ENCODE measurements at places on chromosomes 7 and 10.
A peak's percentile ranks its signal among the peaks of the same experiment; 100 is the strongest.

DNA sequence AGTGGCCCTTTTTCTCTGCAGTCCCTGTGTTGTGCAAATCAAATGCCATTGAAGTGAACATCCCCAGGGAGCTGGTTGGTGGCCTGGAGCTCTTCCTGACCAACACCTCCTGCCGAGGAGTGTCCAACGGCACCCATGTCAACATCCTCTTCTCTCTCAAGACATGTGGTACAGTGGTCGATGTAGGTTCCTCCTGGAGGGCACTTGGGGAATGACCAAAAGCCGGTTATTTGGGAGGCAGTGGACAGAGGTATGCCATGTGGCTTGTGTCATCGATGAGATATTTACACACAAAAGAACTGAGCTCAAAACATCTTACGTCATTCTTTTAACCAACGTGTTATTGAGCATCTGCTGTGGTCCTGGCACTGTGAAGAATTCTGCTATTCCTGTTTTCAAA is 19.7 kb downstream of the OIT3 start:
- no peak for DNase-seq

- DNase-seq: no peak
Observed at GRCh38 chr10:77146712-77147336, 490.8 kb downstream of the KCNMA1 start.

DNA sequence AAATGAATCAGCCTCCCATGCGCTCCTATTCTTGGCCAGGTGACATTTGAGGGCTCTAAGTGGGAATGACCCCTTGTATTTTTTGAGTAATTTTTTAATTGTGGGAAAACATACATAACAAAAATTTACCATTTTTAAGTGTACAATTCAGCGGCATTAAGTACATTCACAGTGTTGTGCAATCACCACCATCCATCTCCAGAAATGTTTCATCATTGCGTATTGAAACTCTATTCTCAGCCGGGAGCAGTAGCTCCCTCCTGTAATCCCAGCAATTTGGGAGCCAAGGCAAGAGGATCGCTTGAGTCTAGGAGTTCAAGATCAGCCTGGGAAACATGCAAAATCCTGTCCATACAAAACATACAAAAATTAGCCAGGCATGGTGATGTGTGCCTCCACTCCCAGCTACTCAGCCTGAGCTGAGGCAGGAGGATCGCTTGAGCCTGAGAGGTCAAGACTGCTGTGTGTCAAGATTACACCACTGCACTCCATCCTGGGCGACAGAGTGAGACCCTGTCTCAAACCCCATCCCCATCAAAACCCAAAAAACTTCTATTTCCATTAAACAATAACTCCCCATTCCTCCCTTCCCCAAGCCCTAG is 2.5 kb downstream of the ANTXRL start:
- DNase-seq: no peak

GRCh38 chr7:96899108-96899507 is 106.2 kb upstream of the DLX6 start:
- DNase-seq: no peak

GRCh38 chr10:96043033-96043892 is at the start of gene CCNJ:
Gene CCNJ (plus strand): TSS chr10:96043583. CDS start chr10:96044394, 811 bp downstream.
- DNase-seq: peak; percentile 85

GRCh38 chr7:7051206-7051877 is 131.0 kb upstream of the C1GALT1 start:
- DNase-seq: no peak

DNA sequence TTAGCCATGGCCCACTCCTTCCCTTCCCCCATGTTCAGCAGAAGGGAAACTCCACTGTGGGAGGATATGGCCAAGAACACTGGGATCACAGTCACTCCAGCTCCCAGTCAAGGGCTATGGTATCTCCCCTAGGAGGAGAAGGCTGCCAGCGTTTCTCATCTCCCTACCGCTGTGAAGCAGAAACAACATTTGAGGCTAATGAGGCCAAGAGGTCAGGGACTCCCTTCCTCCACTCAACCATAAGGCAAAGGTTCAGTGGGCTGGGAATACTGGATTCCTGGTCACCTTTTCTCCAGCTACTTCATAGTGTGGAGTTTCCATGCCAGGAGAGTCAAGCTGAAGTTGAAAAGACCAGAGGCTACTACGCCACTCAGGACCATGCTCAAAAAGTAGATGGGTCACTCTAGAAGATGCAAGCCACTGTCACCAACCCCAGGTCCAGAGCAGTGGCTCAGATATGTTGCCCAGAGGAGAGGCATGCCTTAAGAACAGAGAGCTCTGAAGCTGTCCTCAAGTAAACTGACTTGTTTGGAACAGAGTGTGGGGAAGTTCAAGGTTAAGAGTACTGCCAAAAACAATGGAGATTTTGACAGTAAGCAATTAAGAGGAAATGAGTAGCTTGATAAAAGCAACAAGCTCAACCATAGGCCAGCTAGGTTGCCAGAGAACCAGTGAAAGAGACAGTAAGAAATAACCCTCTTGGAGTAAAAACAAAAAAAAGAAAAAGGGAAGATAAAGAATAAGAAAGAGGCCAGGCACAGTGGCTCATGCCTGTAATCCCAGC is 3.8 kb upstream of the TMEM140 start:
- DNase-seq: no peak

GRCh38 chr7:142334806-142335205 is 76.9 kb upstream of the PRSS58 start:
- DNase-seq: no peak

GRCh38 chr10:33157103-33157502 is 177.4 kb downstream of the NRP1 start:
- no peak for DNase-seq

DNA sequence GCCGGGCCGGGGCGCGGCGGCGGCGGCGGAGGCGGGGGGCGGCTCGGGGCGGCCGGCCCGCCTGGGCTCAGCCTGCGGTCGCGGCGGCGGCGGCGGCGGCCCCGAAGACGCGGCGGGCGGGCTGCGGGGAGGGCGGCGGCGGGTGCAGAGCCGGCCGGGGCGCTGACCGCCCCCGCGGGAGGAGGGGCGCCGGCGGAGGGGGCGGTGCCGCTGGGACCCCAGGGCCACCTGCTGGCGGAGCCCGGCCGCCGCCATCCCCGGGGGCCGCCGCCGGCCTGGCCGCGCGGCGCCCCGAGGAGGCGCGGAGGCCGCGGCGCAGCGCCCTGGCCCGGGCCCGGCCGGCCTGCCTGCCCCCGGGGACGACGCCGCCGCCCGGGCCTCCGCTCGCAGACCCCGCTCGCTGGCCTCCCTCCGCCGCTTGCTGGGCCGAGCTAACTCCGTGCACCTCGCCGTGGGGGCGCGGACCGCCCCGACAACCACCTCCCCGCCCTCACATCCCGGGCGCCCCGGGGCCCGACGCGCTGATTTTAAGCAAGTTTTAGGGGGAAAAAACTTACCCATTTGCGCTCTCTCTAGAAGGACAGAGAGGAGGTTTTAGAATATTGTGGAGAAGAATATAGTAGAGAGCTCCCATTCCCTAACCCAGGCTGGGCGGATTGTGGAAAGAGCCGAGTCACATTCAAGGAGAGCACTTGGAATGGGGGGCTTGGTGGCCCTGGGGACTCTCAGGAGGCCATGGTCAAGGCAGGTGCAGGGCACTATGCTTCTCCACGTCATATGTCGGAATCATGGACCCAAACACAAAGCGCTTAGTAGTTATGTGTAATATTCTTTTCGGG is at the start of gene BEND7:
BEND7 (minus strand) TSS at position 140 of the 839 bp plus-strand sequence. CDS start 481 bp downstream, outside the sequence.
- peak; percentile 19 for DNase-seq

DNA sequence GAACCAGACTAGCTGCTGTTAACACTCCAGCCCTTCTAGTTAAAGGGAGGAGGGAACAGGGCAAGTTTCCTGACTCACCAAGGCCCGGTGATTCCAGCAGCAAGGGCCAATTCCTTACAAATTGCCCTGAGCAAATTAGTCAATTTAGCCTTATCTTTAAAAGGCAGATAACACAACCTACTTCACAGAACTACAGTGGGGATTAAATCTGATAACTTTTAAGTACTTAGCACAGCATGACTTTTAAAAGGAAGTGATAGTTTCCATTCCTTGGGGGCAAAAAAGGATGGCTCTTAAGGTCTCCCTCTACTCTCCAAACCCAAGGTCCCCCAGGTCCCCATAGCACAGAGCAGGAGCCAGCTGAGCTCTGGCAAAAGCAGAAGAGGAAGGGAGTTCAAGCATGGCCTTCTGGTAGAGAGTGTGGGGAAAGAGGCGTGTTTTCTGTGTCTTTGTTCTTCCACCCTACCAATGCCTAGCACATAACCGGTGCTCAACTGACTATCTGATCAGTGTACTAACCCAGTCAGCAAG is 4.0 kb downstream of the CDCA7L start:
- DNase-seq: no peak

GRCh38 chr7:91875851-91876250 is 4.7 kb downstream of the MTERF1 start:
- DNase-seq: no peak

- no peak for DNase-seq
Observed at GRCh38 chr7:55100544-55101327, 81.9 kb downstream of the EGFR start.

DNA sequence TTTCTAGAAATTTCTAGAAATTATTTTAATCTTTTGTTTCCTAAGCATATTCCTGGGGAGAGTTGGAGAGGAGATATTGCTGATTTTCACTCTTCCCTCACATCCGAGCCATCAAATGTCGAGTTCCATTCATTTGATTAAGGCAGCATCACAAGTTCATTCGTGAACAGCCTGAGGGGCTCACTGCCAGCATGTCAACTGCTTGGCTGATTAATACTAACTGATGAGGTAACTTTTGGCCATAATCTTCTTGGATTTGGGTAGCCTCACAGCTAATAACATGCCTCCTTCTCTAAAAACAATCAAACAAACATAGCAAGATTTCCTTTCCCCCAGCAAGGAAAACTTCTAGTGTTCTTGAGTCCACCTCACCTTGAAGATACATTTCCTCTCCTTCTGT is 87.1 kb upstream of the AFAP1L2 start:
- no peak for DNase-seq

DNA sequence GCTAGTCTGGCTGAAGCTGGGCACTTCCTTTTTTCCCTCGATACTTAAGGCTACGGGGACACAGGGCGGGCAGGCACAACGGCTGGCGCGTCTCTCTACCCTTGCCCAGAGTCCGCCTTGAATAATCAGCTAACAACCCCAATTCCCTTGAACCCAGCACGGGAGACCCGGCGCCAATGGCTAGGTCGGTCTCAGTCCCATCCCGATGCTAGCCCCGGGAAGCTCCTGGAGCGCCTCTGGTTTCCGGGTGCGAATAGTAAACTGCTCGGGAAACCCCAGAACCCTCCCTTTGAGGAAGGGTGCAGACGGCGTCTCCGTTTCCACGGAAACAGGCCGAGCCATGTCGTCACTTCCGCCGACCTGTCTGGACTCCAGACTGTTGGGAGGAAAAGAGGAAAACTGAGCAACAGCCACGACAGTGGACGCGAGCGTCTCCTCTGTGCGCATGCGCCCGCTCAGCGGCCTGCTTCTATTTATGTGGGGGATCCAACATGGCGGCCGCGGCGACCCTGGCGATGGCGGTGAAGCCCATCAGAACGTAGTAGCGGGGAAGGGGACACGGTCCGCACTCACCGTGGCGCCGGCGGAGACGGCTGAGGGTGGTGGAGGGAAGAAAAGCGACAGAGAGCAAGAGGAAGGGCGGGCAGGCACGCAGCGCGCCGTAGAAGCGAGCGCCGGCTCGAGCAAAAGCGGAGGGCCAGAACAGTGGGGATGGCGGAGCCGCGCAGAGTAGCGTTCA is at the start of gene UBN2:
UBN2 (plus strand) TSS at position 464 of the 739 bp plus-strand sequence; CDS start at position 712, 248 bp downstream.
- DNase-seq: peak; percentile 78

GRCh38 chr10:130074639-130075038 is 36.0 kb downstream of the C10orf143 start:
- no peak for DNase-seq

DNA sequence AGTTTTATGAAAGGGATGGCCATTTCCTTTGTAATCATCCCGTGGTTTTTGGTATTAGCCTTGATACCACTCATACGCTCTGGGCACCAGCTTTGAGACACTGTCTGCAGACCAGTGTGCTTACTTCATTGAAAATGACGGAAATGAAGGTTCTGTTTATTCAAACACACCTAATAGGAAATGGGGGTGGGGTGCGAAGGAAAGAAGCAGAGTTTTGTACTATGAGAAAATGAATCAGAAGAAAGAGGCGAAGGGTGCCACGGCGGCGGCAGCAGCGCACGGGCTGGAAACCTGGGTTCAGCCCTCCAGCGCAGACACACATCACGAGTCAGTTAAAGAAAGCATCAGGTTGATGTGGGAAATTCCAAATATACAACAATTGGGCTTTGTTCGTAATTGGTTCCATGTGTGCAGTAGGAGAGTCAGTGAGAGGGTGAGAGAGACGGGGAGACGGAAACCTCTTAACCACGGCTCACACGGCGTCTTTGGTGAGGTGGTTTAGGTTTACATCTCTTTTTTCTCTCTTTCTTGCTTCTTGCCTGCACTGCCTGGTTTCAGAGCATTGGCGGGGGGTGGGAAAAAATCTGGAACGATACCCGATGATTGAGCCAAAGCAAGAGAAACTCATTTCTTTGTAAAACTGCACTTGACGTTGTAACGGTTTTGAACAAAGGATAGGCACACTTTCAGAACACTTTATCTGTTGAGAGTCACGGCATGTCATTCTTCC is 321.2 kb downstream of the FRMD4A start:
- no peak for DNase-seq

DNA sequence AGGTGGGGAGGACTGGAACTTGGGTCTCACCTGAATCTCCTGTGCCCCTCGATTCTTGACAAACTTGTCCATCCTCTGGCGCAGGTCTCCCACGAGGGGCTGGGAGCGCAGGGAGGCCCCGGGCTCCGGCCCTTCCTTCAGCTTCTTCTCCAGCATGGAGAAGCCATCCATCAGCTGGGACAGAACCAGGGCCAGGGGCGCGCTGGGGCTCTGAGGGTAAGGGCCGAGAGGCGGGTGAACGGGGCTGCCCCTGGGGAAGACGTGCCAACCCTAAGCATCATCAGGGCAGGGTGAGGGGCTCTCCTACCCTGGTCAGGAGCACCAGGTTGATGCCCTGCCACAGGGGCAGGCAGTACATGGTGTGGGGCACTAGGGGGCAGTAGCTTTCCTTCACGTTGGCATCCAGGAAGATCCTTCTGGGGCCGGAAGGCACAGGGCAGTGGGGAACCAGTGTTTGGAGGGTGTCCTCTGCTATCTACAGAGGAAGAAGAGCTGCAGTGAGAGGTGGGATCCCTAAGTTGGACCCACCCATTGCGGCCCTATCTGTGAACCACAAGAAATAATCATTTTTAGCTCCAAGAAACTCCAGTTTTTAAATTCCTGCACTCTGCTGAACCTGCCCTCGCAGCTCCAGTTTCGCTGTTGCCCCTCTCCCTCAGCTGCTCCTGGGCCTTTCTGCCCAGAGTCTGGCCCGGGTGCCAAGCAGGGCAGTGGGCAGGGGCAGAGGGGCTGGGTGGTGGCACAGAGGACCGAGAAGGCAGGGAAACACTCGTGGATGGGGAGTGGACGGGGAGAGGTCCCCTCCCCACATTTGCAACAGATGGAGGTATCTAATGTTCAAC is 10.8 kb upstream of the PYROXD2 start:
- peak; percentile 61 for DNase-seq

- DNase-seq: no peak
Observed at GRCh38 chr10:82692458-82692857, 817.5 kb downstream of the NRG3 start.

DNA sequence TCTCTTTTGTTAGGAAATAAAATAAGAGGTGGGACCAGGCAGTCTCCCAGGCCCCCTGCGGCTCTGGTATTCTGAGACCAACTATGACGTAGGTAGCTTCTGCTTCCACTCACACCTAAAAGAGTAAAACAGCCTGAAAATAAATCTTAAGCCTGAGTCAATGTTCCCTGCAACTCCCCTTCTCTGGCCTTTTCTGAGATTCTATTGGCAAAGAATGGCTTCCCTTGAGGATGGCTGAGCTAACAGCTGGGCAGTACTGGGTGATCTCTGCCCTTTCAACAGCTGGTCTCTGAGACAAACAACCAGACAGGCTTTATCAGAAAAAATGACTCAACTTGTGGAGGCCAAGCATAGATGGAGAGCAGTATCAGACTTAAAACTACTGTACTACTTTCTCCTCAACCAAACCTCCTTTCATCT is 58.7 kb downstream of the CREB3L2 start:
- DNase-seq: no peak
